Mesenchymal stem cell (in vitro differentiated cells and primary cell): ENCODE measurements at places on chromosomes 11 and 22.
A peak's percentile ranks its signal among the peaks of the same experiment; 100 is the strongest.

DNA sequence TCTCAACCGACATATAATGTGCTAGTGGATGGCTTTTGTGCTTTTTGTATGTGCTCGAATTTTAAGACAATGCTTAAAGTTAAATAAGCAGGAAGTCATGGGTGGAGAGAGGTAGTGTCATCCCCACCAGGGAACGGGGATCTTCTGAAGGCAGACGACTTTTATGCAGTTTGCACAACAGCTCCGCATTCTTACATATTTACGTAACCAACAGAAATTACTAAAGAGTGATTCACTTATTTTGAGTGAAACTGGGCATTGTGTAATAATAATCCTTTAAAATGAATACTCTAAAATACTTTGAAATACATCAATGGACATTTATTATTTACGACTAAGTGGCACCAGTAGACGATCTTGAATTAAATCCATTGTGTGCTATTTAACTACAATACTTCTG is 305.1 kb downstream of the CNTN5 start:
- peak; percentile 84 for DNase-seq

DNA sequence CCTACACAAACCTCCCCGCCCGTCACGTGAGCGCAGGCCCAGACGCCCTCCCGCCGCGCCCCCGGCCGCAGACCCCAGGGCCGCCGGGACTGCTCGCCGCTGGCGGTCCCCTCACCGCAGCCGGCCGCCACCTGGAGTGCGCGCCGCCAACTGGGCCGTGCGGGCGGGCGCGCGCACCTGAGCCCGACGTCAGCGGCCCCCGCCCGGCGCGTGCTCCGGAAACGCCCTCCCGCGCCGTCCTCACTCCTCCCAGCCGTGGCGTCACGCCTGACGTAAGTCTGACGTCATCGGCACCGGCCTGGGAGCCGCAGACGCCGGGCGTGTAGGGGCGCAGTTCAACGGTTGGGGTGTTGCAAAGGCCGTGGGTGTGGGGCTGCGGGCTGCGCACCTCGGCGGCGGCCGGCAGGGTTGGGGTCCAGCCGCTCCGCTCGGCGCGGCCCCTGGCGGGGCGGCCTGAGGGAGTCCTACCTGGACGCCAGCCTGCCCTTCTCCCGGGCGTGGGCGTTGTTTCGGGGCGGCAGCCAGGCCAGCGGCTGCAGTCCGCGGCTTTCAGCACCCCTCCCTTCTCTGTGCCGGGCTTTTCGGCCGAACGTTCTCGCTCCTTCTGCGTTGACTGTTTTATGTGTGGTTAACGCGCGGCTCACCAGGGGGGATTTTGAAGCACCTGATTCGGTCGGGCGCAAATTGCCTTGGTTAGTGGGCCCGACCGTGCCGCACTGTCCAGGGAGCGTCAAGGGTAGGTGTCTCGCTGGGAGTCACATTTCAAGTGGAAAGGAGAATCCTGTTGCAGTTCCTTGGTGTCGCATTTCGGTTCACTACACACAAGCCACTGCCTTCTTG is at the start of gene JOSD1:
Gene JOSD1 (minus strand): TSS at position 155 of the 840 bp plus-strand sequence. CDS start 956 bp downstream, outside the sequence.
- DNase-seq: peak; percentile 93

DNA sequence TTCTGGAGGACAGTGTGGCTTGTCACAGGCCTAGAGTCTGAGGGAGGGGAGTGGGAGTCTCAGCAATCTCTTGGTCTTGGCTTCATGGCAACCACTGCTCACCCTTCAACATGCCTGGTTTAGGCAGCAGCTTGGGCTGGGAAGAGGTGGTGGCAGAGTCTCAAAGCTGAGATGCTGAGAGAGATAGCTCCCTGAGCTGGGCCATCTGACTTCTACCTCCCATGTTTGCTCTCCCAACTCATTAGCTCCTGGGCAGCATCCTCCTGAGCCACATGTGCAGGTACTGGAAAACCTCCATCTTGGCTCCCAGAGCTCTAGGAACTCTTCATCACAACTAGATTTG is 13.0 kb downstream of the PIK3IP1 start:
- DNase-seq: no peak

DNA sequence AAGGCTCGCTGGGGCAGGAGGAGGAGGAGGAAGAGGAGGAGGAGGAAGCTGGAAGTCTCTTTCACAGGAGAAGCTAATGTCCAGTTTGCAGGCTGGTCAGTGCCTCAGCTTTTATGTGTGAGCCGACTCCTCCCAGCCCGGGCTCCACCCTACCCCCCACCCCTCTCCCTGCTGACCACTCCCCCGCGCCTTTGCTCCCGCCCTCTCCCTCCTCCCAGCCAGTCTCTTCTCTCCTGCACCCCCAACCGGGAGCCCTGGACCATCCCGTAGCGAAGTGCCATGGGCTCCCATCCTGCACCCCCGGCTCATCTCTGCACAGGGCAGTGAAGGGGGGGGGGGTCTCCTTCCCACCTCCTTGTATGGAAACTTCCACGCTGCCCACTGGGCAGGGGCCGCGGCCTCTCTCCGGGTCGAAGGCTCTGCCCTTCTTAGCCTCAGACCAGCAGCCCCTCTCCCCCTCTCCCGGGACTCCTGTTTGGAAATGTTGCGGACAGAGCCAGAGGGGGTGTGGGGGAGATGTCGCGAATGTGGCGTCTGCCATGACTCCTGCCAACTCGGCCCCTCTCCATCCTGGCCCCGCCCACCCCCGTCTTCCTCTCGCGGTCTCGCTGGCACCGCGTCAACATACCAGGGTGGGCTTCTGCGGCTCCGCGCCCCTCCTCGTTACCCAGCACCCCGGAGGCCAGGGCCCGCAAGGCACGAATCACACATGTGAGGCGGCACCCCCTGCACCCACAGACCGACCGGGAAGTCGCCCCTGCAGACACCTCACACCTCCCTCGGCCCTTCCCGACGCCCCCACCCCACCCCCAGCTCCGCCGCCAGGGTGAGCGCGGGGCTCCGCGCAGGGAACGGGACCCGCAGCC is 1.8 kb downstream of the IGF2 start:
- DNase-seq: peak; percentile 87

GRCh38 chr11:93849751-93850593 is 446 bp downstream of the VSTM5 start:
- peak; percentile 7 for DNase-seq

DNA sequence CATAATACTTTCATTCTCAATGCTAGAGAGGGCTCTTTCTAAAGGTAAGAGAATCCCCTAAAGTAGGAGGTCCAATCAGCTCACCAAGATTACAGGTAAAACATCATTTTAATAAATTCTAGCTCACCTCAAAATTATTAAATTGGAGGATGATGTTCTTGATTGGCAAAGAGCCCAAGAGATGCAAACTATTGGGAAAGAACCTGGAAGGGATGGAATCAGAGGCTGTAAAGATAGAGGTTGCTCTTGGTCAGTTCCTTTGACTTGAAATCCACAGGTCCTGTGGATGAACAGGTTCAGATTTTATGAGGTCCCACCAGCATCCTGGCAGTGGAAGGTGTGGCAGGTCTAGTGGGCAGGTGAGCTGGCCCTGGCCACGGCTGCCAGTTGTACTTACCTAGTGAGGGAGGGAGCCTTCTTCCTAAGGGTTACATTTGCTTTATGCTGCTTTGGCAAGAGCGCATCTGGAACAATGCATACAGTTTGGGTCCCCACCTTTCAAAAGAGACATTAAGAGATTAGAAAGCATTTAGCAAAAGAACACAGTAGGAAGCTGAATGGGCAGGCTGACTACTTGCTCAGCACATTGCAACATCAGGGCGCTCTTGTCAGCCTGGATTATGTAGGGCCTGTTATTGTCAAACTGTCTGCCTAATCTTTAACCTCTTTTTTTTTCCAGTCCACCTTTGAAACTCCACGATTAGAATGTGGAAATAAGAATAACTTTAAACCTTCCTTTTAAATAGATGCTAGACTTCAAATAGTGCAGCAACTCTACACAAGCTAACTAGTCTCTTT is 97.0 kb downstream of the RDX start:
- peak; percentile 56 for DNase-seq

- DNase-seq: no peak
These were observed 61.6 kb downstream of the PPP6R3 start for GRCh38 chr11:68521969-68522652.

GRCh38 chr11:66251809-66252208 is 16.6 kb upstream of the RAB1B start:
- DNase-seq: no peak

DNA sequence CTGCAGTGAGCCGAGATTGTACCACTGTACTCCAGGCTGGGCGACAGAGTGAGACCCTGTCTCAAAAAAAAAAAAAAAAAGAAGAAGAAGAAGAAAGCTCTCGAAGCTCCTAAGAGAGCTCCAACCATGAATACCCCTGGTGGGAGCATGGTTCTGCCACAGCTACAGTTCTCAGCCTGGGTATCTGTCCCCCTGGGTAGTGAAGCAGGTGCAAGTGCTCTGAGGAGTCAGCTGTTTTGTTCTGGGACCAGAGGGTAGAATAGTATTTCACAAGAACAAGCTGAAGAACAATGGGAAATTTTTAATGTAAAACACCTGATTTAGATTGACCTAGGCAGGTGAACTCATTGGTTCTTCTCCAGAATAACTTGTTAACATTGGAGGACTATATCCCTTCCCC is 4.3 kb upstream of the HYOU1 start:
- DNase-seq: no peak

DNA sequence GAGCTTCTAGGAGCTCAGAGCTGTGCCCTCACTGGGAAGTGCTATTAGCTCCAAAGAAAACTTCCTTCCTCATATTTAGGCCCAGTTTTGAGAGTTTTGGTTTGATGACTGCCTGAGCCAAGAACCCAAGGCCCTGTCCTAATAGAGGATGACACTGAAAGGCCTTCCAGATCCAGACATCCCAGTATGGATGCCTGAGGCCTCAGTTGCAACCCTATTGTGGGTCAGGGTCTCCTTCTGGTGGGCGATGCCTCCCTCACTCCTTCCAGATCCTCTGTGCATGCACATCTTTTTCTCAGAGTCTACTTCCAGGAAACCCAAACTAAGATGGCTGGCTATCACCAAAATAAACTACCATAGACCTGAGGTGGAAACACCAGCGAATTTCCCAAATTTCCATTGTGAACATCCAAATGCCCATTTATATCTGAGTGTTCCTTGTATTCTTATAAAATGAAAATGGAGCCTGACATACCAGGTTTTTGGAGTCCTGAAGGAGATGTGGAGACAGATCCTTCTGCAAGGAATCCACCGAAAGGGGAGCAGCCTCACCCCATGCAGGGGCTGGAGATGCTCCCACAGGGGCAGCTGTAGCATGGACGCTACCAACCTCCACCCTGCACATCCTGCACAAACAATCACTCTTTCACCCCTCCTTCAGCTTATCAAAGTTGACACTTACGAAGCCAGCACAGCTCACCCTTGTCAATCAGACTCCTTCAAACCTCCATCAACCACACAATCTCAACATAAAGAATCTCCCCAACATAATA is 61.1 kb downstream of the GGTLC2 start:
- no peak for DNase-seq

- DNase-seq: no peak
These were observed 54.4 kb downstream of the SLC35F2 start for GRCh38 chr11:107804211-107804610.

DNA sequence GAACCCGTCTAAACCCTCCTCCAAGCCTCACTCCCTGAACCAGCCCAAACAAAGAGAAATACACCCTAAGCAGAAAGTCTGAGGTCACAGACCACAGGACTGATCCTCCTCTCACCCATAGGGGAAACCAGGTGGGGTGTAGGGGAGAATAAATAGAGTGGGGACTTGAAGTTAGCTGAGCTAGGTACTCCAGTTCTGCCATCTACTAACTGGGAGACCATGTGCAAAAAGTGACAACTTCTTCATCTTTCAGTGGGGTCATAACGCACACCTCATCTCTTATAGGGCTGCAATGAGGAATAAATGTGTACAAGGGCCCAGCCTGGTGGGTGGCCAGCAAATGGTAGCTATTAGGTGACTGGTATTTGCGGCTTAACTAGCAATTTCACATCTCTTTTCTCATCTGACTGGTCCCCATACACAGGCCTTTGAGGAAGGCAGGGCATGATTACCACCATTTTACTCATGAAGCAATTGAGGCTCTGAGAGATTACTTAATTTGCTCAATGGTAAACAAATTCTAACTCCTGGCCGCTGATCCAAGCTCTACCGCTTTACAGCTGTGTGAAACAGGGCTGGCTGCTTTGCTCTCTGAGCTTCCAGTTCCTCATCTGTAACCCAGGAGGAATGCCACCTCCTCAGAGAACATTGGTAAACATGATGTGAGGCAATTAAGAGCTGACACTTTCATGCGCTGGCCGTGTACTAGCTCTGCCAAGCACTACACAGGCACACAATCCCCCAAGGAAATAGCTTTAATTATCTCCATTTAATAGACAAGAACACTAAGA is 16.6 kb downstream of the TBC1D10A start:
- DNase-seq: peak; percentile 89

DNA sequence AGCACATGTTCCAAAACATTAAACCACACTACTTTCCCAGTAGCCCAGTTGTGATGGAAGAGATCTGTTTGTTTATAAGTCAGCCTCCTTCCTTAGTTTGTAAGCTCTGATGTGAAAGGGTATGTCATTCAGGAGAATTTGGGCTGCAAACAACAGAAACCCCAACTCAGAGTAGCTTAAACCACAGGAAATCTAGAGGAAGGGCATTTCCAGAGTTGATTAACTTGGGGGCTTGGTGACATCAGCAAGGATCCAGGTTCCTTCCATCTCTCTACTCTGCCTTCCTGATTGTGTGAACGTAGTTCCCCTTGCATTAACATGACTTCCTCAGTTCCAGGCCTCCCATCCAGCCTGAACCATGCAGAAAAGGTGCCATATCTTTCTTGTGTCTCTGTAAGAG is 6.5 kb upstream of the FJX1 start:
- peak; percentile 53 for DNase-seq

DNA sequence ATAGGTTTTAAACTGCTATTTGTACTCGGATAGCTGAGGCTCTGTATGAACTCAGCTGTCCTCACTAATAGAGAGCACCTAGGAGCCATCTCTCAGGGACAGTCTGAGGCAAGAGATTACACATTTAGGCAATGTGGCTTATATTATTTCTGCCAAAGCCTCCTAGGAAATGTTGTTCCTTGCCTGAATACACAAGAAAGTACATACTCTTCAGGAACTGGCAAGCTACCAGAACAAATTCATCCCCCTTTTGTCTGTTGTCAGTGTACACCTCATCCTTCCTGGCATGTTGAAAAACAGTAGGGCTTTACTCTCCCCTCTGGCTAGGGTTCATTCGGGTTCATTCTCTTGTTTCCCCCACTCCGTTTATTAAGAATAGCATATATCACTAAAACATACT is 615.9 kb upstream of the FAT3 start:
- no peak for DNase-seq
